Left renal pelvis (tissue), 4 donors: ENCODE measurements at places on chromosomes 16 and 17. TPM values are rescaled to one million over a fixed set of nuclear protein-coding genes. Genes with fewer than 3 reads are reported as not detected.

GRCh38 chr17:39543664-39544063, 64.1 kb downstream of the NEUROD2 start:
- DNase-seq, result no peak

DNA sequence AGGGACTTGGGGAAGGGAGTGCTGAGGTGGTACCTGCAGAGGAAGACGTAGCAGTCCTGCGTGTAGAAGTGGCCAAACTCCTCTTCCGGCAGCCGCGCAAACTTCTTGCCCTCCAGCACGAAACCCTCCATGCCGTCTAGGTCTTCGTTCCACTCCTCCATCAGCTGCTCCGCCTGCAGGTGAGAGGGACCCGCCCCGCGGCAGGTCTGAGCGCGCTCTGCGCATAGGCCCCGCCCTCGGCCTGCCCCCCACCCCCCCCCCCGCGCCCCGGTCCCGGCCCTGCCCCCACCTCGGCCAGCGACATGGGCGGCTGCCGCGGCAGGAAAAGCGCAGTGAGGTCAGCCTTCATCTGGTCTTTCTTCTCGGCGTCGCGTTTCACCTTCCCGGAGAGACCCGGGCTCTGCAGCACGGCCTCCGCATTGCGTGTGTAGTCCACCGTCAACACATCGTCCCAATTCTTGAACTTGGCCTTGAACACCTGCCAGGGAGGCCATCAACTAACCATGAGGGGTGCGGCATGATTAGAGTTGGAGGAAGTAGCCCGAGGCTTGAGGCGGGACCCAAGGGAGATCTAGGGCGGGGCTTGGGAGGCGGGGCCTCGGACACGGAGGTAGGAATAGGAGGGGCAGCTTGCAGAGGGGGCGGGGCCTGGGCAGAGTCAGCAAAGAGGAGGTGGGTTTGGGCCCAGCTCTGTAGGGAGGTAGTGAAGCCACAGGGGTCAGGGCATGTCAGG, 11.5 kb downstream of the FLII start:
- no peak for DNase-seq

DNA sequence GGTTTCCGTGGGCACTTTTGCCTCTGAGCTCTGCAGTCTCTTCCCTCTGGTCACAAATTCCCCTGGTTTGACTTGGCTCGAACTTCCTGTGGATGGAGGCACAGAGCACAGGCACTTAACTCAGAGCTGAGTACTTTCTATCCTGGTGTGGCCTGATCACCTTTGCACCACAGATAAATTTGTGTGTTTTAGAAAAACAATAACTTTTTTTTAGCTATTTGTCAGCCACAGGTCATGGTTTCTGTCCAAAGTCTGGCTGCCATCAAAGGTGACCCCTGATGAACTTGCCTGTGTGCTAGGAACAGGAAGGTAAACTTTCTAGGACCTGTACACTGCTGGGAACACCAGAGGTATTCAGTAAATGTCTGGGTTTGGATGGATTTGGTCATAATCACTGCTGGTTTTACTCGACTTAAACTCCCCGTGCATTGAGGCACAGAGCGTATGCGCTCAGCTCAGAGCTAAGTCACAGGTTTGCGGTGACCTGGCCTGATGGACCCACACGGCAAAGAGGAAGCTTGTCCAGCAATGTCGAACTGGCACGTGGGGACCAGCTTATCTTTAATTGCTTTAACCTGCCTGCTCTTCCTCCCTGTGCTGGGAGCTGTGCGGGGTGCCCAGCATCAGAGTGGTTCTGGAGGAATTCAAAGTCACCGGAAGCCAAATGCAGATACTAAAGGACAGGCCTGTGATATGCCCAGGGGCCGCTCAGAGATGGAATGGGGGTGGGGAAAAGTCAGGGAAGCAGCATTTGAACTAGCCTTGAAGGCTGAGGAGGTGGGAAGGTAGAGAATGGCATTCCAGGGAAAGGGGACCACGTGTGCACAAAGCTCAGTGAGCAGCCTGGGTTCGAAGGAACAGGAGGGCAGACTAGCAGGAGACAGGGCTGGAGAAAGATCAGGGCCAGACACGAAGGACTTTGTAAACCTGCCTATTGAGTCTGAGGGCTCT, 12.9 kb downstream of the SLC13A5 start:
- DNase-seq, result no peak

DNA sequence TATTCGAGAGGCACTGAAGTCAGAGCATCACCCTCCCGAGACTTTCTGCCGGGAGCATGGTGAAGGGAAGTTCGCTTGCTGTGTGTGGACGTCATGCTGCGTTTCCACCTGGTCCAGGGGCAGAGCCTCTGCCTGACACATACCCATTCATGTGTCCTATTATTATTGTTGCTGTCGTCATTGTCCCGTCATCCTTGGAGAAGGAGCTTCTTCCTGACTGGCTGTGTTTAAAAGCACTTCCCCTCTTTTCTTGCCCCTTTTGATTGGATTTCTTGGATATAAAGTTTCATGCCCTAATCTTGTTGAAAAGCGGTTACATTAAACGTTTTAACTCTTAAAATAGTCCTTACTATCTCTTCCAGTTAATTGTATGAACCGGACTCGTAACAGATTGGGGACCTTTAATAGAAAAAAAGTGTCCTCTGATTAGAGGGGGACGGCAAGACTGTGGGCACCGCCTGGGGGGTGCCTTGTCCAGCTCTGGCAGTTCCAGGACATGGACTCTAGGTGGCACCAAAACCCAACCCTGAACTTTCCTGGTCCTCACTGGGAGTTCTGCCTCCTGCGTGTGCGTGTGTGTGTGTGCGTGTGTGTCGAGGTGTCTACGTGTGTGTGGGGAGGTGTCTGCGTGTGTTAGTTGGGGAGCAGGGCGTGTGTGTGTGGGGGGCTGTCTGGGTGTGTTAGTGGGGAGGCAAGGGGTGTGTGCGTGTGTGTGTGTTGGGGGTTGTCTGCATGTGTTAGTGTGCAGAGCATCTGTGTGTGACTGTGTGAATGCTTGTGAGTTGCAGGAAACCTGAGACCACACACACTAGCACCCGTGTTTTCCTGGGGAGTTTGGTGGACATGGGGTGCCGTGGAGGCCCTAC, 133.3 kb upstream of the CIBAR2 start:
- no peak for DNase-seq

DNA sequence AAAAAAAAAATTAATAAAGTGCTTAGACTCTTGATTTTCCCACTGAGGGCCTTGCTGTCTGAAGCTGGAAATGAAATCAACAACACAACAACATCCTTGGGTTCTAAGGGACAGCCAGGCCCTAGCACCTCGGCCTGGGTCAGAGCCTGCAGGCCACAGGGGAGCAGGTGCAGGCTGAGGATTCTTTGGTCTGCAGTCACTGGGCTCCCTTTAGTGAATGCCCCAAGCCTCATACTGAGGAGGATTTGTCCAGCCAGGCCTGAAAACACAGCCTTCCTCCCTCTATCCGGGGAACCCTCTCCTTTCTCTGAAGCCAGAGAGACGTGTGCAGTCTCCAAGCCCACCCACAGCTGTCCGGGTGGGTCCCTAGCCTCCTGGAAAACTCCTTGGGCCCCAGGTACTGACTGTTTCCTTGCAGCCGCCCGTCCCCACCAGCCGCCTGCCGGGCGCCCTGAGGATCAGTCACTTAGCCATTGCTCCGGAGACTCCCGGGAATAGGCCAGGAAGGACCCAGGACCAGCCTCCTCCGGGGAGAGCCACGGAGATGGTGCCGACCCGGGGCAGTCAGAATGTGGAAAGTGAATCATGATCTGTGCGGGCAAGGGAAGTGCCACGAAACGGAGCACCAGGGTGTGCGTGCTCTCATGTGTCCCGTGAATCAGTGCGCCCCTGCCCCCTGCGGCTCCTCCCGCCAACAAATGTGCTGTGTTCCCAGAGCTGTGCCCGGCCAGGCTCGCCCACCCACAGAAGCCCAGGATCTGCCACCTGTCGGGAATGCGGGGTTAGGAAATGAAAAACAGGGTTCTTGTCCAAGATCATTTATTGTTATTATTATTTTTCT, 91.0 kb downstream of the RTN4RL1 start:
- DNase-seq, result no peak

GRCh38 chr17:66524877-66525276, 222.5 kb downstream of the PRKCA start:
- no peak for DNase-seq

DNA sequence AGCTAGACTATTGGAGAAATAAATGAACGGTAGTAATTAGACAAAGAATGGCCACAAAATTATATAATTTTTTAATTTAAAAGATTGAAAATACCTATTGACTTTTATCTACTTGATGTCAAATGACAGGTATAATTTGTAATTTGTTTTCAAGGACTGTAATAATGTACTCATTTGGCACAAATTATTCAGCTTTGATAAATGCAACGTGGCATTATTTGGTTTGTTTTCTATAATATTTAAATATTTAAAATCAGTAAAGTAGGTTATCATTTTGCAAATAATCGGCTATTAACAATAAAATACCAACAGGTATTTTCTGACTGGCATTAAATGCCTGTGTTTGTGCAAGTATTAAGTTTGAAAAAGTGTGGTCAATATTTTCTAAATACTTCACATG, 60.6 kb downstream of the CDH11 start:
- DNase-seq, result no peak

DNA sequence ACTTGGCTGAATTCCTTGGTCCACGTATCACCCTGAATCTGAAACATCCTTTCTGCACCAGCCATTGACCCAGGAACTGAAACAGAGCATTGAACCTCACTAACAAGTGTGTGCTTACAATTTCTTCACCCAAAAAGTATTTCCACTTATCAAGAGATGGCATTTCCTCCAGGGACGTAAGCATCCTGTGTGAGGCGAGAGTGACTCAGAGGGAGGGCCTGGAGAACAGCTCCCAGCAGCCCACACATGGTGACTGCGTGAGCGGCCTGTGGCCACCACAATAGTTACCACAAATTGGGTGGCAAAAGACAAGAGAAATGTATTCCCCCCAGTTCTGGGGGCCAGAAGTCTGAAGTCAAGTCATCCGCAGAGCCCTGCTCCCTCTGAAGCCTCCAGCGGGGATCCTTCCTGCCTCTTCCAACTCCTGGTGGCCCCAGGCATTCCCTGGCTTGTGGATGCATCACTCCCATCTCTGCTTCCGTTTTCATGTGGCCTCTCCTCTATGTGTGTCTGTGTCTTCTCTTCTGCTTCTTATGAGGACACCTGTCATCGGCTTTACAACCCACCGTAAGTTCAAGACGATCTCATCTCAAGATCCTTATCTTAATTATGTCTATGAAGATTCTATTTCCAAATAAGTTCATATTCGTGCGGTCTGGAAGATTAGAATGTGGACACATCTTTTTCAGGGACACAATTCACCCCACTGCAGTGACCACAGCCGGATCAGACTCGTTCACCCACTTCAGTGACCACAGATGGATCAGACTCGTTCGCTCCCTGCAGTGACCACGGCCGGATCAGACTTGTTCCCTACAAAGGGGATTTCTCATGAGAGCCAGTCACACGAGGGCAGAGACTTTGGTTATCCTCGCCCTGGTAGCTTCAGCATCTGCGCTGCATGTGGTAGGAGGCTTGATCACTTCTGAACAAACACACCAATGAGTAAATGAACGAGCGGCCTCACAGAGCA, 122.6 kb upstream of the FOXF1 start:
- no peak for DNase-seq

DNA sequence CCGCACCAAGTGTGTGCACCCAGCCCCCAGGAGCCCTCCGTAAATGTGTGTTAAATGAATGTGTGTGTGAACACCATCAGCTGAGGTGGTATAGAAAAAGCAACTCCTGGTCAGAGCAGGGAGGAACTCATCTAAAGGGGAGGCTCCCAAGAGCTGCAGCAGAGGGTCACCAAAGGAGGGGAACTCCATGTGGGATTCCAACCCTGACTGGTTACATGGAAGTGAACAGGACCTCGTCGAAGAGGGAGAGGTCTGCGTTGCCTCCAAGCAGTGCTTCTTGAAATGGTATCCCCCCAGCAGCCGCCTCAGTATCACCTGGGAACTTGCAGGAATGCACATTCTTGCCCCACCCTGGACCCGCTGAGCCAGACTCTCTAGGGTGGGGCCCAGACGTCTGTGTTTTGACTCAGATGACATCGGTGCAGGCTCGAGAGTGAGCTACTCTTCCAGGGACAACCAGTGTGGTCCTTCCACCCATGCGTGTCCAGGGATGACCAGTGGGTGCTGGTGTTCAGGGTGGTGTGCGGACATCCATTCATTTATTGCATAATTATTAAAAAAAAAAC, 30.8 kb downstream of the ADCY9 start:
- no peak for DNase-seq

- DNase-seq, result no peak
Observed at GRCh38 chr17:43791589-43791988, 11.4 kb downstream of the CFAP97D1 start.

GRCh38 chr16:22355487-22355908, 18.9 kb downstream of the CDR2 start:
- DNase-seq, result no peak

DNA sequence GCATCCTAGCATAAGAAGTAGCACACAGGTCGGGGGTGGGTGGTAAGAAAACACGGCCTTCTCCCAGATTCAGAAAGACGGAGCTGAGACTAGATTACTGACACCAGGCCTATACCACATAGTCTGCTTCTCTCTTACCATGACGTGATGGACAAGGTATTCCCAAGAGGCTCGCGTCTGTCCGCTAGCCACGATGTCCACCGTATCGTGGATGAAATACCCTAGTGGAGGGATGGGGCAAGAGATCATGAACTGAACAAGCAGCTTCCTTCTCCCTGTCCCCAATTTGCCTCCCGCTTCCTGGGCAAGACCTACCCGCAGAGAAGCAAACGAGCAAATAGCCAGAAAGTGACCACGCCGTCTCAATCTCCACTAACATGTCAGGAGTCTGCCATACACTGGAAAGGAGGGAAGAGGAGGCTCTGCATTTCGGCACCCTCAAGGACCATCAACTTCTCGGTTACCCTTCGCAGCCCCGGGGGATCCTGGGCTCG, 820 bp downstream of the TLCD1 start:
- no peak for DNase-seq

GRCh38 chr17:876272-876671, 94.1 kb downstream of the MRM3 start:
- DNase-seq, result no peak

GRCh38 chr17:1039511-1040215, 42.7 kb downstream of the TIMM22 start:
- DNase-seq, result no peak

GRCh38 chr17:62052765-62053338, 12.2 kb downstream of the MED13 start:
- DNase-seq, result no peak

- DNase-seq, result no peak
Observed at GRCh38 chr17:45906927-45907622, 12.7 kb downstream of the MAPT start.

ARL6IP1 gene
- polyA plus RNA-seq, result 338 TPM

SKAP1 gene
- polyA plus RNA-seq, result 10.8 TPM

RHBDL3 gene
- 1.2 TPM for polyA plus RNA-seq

KRT31 gene
- polyA plus RNA-seq, result not detected

KCNJ12 gene
- polyA plus RNA-seq, result 2.2 TPM

MT1F gene
- 4.9 TPM for polyA plus RNA-seq

FLII gene
- polyA plus RNA-seq, result 125 TPM

SHISA9 gene
- 5.7 TPM for polyA plus RNA-seq

PDILT gene
- polyA plus RNA-seq, result not detected

ITGAD gene
- polyA plus RNA-seq, result 0.10 TPM

TP53TG3B gene
- not detected for polyA plus RNA-seq
